ENCODE measurements at places on chromosomes 1 and 21.

GRCh38 chr1:26953374-26953773 is 6.9 kb downstream of the KDF1 start:
- no peak for DNase-seq

GRCh38 chr1:221557013-221557412 is 184.9 kb downstream of the DUSP10 start:
- DNase-seq: no peak

GRCh38 chr1:111719135-111719534 is 20.1 kb downstream of the INKA2 start:
- no peak for DNase-seq

DNA sequence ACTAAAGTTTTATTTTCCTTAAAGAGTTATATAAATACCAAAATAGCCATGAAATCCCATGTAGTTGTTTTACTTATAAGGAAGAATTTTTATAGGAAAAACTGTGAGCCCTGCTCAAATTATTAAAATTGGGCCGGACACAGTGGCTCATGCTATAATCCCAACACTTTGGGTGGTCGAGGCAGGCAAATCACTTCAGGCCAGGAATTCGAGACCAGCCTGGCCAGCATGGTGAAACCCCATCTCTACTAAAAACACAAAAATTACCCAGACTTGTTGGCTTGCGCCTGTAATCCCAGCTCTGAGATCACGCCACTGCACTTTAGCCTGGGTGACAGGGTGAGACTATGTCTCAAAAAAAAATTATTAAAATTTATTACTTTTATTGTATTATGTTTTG is 149.3 kb downstream of the MRPL39 start:
- no peak for DNase-seq

DNA sequence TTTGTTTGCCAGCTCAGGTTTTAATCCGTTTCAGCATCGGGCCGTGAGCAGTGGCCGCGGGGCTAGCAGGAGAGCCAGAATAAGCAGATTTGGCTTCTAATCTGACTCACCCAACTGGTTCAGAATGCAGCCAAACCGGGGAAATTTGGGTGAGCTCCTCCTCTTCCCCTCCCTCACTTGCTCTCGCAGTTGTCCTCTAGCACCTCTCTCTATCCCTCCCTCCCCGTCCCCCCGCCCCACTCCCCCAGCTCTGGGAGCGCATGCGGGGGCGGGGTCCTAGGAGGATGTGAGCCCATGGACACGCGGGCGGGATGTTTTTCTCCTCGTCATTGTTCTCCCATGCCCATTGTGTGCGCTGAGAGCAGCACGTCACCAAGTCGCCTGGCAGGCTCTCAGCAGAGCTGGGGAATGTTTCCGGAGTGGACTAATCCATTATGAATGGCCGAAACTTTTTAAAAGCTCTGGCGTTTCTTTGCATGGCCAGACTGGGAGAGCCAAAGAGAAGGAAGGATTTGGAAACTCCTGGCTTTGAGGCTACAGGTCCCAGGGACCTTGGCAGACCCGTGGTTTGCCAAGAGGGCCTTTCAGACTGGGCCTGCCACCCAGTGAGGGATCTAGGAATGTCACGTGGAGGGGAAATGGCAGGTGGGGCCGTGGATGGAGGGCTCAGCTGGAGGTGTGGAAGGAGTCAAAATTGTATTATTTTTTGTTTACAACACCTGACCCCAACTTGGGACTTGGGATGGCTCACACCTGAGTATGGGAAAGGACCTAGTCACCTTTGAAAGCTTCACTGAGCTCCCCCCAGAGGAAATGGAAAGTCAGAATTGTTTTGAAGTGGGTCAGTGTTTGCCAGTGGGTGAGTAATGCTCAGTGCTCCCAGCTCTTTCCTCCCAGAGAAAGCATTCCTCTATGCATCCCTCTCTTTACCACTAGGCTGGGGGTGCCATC is 39.2 kb downstream of the CDK18 start:
- DNase-seq: no peak

- no peak for DNase-seq
Observed at GRCh38 chr21:41980561-41980960, 26.7 kb upstream of the C2CD2 start.

GRCh38 chr21:41593051-41593759 is 85.2 kb upstream of the TMPRSS2 start:
- DNase-seq: no peak

- no peak for DNase-seq
Observed at GRCh38 chr1:18288722-18289121, 181.1 kb downstream of the IGSF21 start.

GRCh38 chr1:37068897-37069296 is 34.6 kb upstream of the GRIK3 start:
- no peak for DNase-seq

GRCh38 chr21:15333951-15334350 is 269.2 kb upstream of the NRIP1 start:
- DNase-seq: no peak

DNA sequence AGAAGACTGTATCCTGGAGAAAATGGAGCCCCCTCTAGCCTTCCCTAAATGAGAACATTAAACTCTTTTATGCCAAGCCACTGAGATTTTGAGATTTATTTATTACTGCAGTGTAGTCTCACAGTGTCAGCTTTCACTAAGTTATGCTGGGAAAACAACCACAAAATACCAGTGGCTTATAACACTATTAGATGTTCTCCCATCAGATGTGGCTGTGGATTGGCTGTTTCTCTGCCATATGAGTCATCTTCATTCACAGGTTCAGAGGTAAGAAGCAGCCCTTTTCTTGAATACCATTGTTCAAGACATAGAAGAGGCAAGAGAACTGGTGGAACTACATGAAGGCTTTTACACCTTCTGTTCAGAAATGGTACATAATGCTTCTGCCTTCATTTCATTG is 32.1 kb upstream of the ST6GALNAC5 start:
- no peak for DNase-seq

DNA sequence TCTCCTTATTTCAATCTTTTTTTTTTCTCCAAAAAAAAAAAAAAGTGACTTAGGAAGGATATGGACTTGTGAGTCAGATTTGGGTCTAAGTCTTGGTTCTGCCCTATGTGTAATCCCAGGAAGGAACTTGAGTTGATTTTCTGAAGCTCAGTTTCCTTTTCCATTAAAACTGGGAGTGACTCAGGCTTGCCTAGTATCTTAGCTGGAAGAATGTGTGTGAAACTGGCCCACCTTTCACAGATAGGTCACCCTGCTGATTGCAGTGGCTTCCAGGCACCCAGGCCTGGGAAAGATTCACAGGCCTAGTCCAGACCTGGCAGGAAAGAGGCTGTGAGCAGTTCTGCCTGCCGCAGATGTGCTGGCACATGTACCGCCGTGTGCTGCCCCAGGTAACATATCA is 218.3 kb upstream of the HOOK1 start:
- DNase-seq: no peak

DNA sequence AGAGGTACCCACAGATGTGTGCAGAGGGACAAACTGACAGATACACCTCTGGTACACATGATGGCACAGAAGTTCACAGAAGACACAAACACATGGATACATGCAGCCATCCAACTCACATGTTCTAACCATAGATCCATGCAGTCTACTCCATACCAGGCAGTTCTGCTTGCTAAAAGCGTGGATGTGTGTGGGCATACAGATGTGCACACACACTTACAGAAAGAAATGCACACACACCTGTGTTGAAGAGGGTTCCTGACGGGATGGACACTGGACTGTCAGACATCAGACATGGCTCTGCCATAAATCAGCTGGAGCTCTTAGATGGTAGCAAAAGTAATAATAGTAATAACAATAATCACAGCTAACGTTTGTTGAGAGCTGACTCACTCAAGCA is 6.8 kb downstream of the CD52 start:
- no peak for DNase-seq

DNA sequence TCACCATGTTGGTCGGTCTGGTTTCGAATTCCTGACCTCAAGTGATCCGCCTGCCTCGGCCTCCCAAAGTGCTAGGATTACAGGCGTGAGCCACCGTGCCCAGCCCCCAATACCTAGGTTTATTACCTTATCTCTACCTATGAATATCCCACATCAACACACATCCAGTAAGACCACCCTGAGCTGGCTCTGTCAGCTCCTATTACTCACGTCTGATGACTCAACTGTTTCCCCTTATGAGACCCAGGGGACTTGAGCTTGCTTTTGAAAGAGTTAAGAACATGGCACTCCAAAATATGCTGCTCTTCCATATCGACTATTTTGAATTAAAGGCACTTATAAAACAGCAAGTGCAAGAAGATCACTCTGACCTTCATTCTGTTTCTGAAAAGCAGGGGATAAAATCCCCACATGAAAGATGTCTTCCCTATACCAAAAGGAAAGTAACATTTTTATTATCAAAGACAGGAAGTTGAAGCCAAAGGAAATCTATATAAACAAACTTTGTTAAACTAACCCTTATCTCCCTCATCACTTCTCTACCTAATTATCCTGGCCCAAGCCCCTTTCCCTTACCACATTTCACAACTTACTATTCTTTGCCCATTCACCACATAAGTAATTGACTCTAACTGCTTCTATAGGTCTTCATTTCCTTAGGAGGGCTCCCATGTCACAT is 41.3 kb upstream of the OSBPL9 start:
- DNase-seq: no peak

DNA sequence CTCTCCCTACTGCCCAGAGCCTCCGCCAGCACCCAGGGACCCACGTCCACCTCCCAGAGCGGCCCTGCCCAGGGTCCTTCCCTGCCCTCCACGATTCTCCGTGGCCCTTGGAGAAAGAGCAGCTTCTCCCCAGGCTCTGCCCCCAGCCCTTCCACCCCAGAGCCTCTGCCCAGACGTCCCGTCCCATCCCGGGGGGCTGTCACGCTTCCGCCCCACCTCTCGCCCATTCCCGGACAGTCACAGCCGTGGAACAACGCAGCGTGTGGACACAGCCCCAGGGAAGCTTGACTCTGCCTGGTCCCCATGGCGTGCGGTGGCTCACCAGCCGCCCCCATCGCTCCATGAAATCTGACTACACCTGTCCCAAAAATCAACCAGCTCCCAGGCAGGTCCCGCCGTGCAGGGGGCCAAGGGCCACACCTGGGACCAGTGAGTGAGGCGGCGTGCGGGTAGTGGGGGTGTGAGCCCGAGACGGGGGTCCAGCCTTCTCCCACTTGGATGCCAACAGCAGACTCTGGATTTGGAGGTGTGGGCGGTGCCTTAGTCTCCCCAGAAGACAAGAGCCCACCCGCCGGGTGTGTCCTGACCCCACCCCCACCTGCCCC is 12.5 kb upstream of the TTLL10 start:
- DNase-seq: no peak

GRCh38 chr1:48940962-48941732 is 164.5 kb upstream of the BEND5 start:
- no peak for DNase-seq

DNA sequence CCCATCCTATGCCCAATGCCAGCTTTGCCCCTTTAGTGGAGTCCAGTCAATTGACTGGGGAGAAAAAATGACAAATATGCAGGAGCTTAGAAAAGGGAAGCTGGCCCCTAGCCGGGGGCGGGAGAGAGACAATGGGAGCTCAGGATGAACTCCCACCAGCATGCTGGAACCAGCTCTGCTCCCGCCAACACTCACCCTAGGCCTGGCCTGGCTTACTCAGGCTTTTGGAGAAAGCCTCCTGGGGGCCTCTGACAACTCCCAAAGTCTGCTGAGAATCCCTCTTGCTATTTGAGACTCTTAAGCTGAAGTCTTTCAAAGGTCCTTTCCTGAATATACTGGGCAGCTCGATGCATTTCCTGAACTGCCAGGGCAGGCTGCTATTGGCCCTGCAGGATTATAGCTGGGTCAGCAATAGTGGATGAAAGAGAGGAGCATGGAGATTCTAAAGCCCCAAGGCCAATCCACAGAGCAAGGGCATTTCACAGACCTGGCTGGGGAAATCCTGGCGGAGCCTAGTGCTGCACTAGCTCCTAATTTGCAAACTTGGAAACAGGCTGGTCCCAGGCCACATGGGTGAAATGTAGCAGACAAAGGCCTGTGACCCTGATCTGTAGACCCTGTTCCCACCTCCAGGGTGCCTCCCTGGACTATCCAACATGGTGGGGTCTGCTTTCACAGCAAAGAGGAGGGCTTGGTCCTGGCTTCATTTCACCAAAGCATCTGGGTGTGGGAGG is 35.7 kb upstream of the CLSTN1 start:
- DNase-seq: no peak

- DNase-seq: no peak
Observed at GRCh38 chr21:29104239-29104708, 26.2 kb upstream of the MAP3K7CL start.

DNA sequence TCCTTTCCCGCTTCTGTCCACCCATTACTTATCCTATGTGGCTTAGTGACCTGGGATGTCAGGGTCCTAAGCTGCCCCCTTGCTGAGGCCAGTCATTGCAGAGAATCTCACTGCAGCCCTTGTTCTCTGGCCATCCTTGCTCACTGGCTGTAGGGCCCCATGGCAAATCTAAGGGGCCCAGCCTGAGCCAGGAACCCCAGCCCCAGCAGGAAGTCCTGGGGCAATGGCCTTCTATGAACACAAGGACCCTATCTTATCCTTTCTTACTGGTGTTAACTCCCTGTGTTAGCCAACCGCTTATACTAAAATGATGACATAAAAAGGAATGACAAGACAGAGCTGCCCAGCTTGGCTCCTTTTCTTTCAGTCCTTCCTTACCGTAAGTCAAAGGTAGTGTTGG is 29.9 kb downstream of the DHCR24 start:
- DNase-seq: no peak

- no peak for DNase-seq
Observed at GRCh38 chr1:112515311-112516009, 6.7 kb downstream of the WNT2B start.

- DNase-seq: no peak
Observed at GRCh38 chr1:175506081-175506480, 237.3 kb downstream of the TNR start.

GRCh38 chr1:234040446-234041317 is 136.2 kb downstream of the SLC35F3 start:
- DNase-seq: no peak

GRCh38 chr1:10398278-10398733 is 558 bp upstream of the PGD start:
- no peak for DNase-seq

GRCh38 chr1:84830136-84830535 is 62.9 kb downstream of the LPAR3 start:
- DNase-seq: no peak

- DNase-seq: no peak
Observed at GRCh38 chr21:45076245-45076711, 1.9 kb downstream of the ADARB1 start.

GRCh38 chr1:10962483-10962882 is 50.0 kb upstream of the TARDBP start:
- DNase-seq: no peak

GRCh38 chr1:29686012-29686930 is 449.9 kb downstream of the PTPRU start:
- DNase-seq: no peak

DNA sequence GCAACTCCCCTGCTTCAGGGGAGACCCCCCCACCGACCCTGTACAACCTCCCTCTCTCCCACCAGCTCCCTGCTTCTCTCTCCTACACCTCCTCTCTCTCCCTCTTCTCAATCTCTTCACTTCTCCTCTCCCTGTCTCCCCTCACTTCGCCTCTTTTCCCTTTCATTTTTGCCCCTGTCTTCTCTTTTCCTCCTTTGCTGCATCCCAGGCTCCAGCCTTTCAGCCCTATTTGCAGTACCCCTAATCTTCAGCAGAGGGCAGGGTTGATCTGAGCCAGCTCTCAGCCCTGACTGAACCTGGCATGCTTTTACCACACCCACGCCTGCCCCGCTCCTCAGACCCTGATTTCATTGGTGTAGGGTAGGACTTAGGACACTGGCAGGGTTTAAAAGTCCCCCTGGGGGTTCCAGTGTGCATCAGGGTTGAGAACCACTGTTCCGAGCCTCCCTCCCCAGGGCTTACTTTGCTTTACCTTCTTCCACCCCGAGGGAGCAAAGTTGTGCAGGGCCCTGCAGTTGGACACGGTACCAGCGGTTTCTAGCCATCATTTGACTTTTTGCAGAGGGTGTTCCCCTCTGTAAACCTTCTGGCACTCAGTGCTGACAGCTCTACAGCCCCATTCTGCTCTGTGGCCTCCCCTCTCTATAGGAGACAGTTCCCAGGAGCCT is 67.3 kb upstream of the CNTN2 start:
- DNase-seq: peak; percentile 60

All from hematopoietic multipotent progenitor cell treated with erythropoietin and hydrocortisone succinate and interleukin-3 and kit ligand, for 17 days (in vitro differentiated cells).